ENCODE measurements at places on chromosomes 3 and 15. TPM values are rescaled to one million over a fixed set of nuclear protein-coding genes. Genes with fewer than 3 reads are reported as not detected.

CCR9 gene
- not detected for total RNA-seq

UBAP1L gene
- total RNA-seq, result 2.3 TPM

IL1RAP gene
- 13.2 TPM for total RNA-seq

PROK2 gene
- total RNA-seq, result not detected

RIOX2 gene
- total RNA-seq, result 31.6 TPM

DNA sequence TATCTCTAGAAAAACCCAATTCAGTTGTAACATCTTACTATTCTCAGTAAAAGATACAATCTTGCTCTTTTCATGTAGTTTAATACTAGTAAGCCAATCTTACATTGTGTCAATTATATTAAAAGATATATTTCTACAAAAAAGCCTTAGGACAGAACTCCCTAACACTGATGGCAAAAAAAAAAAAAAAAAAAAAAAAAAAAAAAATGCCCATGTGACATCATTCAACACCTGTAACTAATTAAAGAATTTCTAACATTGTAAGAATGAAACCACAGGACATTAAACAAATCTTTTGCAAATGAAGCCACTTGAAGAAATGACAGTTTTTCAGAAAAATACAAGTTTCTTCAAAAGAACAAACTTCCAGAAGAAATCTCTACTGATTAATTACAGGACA is 119.8 kb downstream of the SUCLG2 start:
- no peak for DNase-seq

GRCh38 chr15:49225572-49226281 is 55.7 kb downstream of the GALK2 start:
- DNase-seq, result peak; percentile 78

DNA sequence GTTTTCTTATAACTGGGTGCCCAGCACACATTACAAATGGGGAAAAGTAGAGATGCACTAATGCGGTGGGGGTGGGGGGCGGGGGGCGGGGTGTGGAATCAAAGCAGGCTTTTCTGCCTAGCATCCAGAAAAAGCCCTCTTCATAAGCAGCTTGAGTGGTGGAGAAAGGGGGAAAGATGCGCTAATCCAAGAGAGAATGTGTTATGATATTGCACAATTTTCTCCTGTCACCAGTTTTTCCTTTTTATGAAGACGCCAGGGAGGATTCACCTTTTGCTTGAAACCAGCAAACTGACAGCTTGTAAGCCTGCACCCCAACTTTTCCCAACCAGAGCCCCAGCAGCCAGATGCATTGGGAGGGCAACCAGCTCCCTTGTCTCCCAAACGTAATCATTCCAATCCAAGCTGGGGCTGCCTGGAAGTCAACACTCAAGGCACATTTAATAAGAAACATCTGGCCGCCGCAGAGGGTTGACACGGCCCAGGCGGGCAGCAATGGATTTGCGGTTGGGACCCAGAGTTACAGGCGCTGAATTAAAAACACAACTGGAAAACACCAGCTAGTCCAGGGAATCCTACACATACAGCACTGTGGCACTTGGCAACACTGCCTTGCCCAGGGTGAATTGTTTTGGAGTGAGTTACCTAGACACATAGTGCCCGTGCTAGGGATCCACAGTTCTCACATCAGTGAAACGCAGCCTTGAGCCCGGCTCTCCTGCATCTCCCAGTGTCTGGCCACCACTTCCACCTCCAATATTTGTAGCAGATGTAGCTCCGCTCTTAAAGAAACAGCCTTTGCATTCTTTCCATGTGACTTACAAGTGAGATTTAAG is 218.5 kb upstream of the PRICKLE2 start:
- peak; percentile 93 for DNase-seq
